GOT3 (cell line): ENCODE measurements at places on chromosomes 6 and 20.

DNA sequence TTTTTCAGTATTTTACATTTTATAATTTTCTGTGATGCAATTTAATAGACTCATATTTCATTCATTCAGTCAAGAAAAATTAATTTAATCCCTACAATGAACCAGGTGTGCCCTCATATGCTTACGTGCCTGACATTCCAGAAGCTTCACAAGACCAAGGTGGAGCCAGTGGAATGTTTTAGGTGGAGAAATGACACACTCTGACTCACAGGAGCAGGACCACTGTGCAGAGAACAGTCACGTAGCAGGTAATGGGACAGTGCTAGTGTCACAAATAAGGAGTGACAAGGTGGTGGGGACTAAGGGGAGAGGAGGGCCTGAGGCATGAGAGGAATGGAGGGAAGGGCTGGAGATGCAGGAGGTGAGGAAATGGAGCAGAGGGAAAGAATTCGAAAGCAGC lies 37.0 kb upstream of the HLA-G start:
- DNase-seq = no peak

DNA sequence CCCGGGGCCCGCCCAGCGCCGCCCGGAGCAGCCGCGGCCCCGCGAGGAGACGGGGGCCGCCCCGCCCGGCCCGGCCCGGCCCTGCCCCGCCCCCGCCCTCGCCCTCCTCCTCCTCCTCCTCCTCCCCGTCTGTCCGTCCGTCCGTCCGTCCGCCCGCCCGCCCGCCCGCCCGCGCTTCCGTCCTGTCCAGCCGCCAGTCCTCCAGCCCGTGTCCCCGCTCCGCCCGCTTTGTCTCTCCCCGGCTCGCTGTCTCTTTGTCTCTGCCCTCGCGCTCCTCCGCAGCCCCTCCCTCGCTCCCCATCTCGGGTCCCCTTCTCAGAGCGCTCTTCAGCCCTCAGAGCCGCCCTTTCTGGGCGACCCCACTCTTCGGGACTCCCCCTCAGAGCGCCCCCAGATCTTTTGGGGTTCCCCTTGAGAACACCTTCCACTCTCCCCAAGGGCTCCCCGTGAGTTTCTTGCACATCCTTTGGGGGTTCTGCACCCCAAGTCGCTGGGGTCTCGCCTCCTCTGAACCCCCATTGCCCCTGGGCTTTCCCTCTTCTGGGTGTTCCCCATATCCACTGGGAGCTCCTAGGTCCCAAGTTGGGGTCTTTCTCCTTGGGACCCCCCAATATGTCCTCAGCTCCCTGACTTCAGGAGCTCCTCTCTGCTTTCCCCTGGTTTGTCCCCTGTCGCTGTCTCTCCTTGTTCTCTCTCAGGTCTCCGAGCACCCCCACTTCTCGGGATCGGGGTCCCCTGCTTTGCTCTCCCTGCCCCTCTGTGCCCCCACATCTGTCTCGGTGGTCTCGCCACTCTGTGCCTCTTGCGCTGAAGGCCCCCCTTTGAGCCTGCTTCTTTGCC lies 79.5 kb upstream of the MYL9 start:
- DNase-seq = no peak

DNA sequence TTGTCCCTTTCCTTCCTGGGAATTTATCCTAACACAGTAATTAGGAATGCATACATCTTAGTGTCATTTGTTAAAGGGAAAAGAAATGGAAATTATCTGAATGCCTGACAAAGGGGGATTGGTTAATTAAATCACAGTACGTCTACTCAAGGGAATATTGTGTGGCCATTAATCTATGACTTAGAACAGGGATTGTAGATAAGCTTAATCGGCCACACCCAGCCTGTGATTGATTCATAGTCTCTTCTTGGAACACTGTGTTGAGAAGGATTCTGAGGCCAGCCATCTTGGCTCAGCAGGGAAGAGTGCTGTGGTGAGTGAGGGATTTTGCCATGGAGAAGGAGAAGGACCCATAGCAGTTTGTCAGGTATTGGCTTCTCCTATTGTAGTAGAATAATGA lies 50.5 kb downstream of the CTNNBL1 start:
- no peak for DNase-seq

DNA sequence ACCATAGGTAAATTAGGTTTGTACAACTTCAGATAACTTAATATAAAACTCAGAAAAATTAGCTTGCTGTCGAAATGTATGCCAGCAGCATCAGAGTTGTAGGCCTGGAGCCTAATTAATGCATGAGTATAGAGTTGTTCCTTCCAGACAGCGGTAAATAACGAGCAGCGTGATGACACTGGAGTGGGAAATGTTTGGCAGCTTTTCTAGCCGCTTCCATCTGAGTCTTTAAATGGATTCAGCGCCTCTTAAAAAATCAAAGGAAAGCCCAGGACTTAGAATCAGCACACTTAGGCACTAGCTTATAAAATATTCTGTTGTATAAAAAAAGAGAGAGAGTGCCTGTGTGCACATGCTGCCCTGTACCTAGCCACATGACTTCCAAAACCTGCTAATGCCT lies 43.7 kb upstream of the SYNJ2 start:
- DNase-seq = no peak

GRCh38 chr20:36273414-36274180 lies 32.5 kb upstream of the DLGAP4 start:
- DNase-seq = no peak

DNA sequence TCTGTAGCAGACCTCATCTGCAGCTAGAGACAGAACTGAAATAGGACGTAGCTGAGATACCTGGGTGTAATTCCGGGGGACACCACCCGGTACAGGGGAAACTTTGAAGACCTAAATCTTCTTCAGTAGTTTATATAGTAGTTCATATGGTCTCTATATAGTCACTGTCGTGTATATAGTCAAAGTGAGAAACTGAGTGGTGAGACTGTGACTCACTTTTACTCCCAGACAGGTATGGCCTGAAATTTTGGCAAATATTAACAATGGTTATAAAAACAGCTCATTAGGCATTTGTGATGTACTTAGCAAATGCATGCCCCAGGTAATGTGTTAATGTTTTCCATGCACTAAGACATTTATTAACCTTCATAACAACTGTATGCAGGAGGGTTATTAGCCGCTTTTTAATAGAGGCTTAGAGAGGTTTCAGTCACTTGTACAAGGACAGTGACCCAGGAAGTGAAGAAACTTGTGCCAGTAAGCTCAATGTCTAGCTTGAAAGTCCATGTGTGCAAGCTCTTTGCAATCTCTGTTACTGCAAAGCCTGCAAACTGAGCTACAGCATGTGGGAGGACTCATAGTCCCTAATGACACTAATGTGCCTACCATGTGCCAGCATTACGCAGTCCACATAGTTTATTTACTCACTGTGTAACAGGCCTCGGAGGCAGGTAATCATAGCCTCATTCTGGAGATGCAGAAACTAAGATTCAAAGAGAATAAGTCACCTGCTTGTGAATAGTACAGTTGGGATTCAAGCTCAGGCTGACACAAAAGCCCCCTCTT lies 165.4 kb upstream of the CHD6 start:
- no peak for DNase-seq

GRCh38 chr20:926670-927069 lies 10.5 kb upstream of the ANGPT4 start:
- DNase-seq = no peak

- DNase-seq = peak; percentile 11
These were observed 319.7 kb upstream of the TCF21 start for GRCh38 chr6:133568970-133569889.

- no peak for DNase-seq
These were observed 22.7 kb upstream of the FRMD1 start for GRCh38 chr6:168101590-168102314.

DNA sequence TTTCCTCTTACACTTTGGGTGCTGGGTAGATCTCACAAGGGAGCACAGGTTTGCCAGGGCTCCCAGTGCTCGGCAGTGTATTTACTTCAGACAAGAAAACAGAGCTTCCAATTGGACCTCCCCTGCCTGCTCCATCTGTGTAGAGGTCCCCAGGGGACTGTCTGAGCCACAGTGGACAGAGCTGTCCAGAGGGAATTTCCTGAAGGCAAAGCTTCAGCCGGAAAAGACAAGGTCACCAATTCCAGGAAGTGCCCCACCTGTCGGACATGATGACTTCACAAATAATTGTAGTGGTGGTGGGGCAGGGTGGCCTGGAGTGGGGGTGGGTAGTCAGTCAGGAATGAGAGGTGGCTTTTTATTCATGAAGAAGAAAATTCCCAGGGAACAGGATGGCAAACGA lies 18.6 kb downstream of the ADGRF5 start:
- no peak for DNase-seq
